ENCODE measurements at places on chromosomes 2 and 18. TPM values are rescaled to one million over a fixed set of nuclear protein-coding genes. Genes with fewer than 3 reads are reported as not detected.

MAB21L4 gene
- not detected for total RNA-seq

RETSAT gene
- total RNA-seq, result 29.2 TPM

KIAA2012 gene
- not detected for total RNA-seq

UGT1A8 gene
- total RNA-seq, result not detected

SERPINB12 gene
- total RNA-seq, result not detected

TMEM198 gene
- 9.2 TPM for total RNA-seq

RFTN2 gene
- 4.5 TPM for total RNA-seq

TCF23 gene
- not detected for total RNA-seq

MYL1 gene
- total RNA-seq, result not detected

CXCR1 gene
- total RNA-seq, result not detected

PIEZO2 gene
- total RNA-seq, result 25.4 TPM

KIDINS220 gene
- 45.6 TPM for total RNA-seq

EMX1 gene
- not detected for total RNA-seq

PECR gene
- total RNA-seq, result 4.6 TPM

FAM98A gene
- total RNA-seq, result 18.1 TPM

ERMN gene
- not detected for total RNA-seq

CEBPZ gene
- 29.8 TPM for total RNA-seq

NCKAP5 gene
- total RNA-seq, result 2.2 TPM

SEPTIN2 gene
- total RNA-seq, result 377 TPM

PARD6G gene
- total RNA-seq, result 5.9 TPM

NXPH2 gene
- 0.13 TPM for total RNA-seq

CRYGD gene
- not detected for total RNA-seq

EVX2 gene
- not detected for total RNA-seq

MYO3B gene
- not detected for total RNA-seq

ZBTB14 gene
- total RNA-seq, result 5.0 TPM

ST8SIA5 gene
- 0.24 TPM for total RNA-seq

KLHL14 gene
- not detected for total RNA-seq
